Fibroblast of lung (primary cell): ENCODE measurements at places on chromosomes 3 and 15. TPM values are rescaled to one million over a fixed set of nuclear protein-coding genes. Genes with fewer than 3 reads are reported as not detected.
A peak's percentile ranks its signal among the peaks of the same experiment; 100 is the strongest.

DNA sequence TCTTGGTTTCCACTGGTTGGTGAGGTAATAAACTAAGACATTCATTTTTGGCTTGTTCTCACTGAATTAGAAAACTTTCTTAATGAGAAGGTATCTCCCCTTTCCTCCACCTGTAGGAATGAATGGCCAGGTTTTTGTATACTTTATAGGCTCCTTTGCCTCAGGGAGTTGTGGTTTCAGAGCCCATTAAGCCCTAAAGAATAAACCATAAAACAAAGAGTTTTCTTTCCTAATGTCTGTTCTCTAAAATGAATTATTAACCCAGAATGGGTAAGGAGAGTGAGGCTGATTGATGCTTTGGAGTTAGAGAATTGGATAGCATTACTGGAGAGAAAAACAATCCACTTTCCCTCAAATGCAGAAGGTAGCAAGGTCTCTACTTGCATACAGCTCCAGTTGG, 67.6 kb downstream of the TIGIT start:
- no peak overlapping the region for H3K27ac ChIP-seq
- peaks cover 8% of the 10 kb centered on the region for H3K4me1 ChIP-seq
- DNase-seq: no peak
- no peak overlapping the region for H3K4me3 ChIP-seq
- H3K27me3 ChIP-seq: no peaks in the 10 kb centered on the region

- no peak overlapping the region for H3K4me3 ChIP-seq
- H3K27me3 ChIP-seq: no peaks in the 10 kb centered on the region
- no peaks in the 10 kb centered on the region for H3K36me3 ChIP-seq
- DNase-seq: no peak
These were observed 454.1 kb downstream of the GRM7 start for GRCh38 chr3:7315037-7315436.

DNA sequence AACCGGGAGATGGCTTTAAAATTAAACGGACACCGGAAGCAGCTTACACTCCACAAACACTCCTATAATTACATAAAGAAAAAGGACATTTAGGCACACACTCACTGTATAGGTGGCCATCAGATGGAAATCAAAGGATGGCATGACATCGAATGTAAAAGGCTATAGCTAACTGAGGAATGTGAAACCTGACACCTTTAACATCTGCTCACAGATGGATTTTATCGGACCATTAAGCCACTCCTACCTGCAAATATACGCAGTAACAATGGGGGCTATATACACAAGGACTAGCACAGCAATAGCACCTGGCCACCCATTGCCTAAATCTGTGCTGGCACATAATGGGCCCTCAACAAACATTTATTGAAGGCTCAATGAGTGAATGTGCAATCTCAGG, 14.5 kb upstream of the RBSN start:
- no peak overlapping the region for H3K27ac ChIP-seq
- H3K27me3 ChIP-seq: peaks cover 2% of the 10 kb centered on the region
- no peaks in the 10 kb centered on the region for H3K36me3 ChIP-seq
- H3K4me3 ChIP-seq: no peak overlapping the region
- no peak for DNase-seq

DNA sequence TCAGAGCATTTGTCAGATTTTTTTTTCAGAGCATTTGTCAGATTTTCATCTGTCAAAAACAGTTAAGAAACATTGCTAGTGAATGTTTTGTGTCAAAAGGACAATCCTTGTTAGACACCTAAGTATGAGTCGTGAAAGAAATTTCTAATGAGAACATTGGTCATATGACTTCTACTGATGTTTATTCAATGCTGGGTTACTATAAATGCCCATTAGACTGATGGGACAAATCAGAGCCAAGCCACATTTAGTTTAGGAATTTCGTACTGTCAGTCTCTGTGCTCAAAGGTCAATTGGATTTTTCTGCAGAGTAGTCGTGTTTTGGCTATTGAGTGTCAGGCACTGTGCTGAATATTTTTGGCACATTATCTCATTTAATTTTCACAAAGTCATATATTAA, 31.6 kb downstream of the TSC22D2 start:
- peak overlapping the region; percentile 8 for H3K27ac ChIP-seq
- no peak overlapping the region for H3K4me3 ChIP-seq
- no peaks in the 10 kb centered on the region for H3K27me3 ChIP-seq
- H3K36me3 ChIP-seq: peaks cover 2% of the 10 kb centered on the region
- peak; percentile 39 for DNase-seq

GRCh38 chr15:75791337-75791713, 51.9 kb upstream of the UBE2Q2 start:
- no peak overlapping the region for H3K27ac ChIP-seq
- H3K4me3 ChIP-seq: no peak overlapping the region
- H3K36me3 ChIP-seq: no peaks in the 10 kb centered on the region
- H3K4me1 ChIP-seq: no peaks in the 10 kb centered on the region

DNA sequence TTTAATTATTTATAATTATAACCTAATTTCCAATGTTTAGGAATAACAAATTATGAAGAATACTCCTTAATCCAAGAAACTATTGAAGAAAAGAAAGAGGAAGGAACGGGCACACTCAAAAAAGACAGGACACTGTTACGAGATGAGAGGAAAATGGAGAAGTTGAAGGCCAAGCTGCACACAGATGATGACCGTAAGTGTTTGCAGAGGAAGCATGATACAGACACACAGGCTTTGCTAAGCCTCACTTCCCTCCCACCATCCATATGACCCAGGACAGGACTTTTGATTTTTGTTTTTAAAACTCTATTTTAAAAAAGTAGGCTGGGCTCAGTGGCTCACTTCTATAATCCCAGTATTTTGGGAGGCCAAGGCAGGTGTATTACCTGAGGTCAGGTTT, 389.4 kb upstream of the TPM1 start:
- no peak overlapping the region for H3K4me3 ChIP-seq
- no peaks in the 10 kb centered on the region for H3K4me1 ChIP-seq
- H3K27me3 ChIP-seq: no peaks in the 10 kb centered on the region

DNA sequence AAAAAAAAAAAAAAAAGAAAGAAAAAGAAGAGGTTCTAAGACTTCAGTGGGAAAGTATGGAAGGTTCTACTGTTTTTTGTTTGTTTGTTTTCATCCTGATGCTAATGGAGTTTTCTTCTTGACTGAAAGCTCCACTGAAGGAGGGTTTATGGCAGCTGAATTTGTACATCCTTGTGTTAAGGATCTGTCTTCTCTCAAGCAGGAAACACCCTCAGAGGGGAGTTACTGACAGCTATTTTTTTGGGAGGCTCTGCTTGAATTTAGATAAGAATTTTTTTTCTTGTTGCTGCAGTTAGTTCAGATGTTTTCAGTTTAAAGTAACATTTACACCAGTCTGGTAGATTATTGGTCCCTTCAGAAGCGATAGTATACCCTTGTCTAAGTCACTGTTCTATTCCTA, 325.3 kb downstream of the ROBO2 start:
- DNase-seq: no peak
- no peaks in the 10 kb centered on the region for H3K27me3 ChIP-seq
- no peak overlapping the region for H3K27ac ChIP-seq
- no peak overlapping the region for H3K4me3 ChIP-seq
- H3K4me1 ChIP-seq: no peaks in the 10 kb centered on the region

GRCh38 chr3:181510500-181510899, 201.2 kb upstream of the SOX2 start:
- H3K36me3 ChIP-seq: no peaks in the 10 kb centered on the region
- H3K27ac ChIP-seq: no peak overlapping the region
- no peaks in the 10 kb centered on the region for H3K27me3 ChIP-seq
- H3K4me3 ChIP-seq: no peak overlapping the region
- no peak for DNase-seq

DNA sequence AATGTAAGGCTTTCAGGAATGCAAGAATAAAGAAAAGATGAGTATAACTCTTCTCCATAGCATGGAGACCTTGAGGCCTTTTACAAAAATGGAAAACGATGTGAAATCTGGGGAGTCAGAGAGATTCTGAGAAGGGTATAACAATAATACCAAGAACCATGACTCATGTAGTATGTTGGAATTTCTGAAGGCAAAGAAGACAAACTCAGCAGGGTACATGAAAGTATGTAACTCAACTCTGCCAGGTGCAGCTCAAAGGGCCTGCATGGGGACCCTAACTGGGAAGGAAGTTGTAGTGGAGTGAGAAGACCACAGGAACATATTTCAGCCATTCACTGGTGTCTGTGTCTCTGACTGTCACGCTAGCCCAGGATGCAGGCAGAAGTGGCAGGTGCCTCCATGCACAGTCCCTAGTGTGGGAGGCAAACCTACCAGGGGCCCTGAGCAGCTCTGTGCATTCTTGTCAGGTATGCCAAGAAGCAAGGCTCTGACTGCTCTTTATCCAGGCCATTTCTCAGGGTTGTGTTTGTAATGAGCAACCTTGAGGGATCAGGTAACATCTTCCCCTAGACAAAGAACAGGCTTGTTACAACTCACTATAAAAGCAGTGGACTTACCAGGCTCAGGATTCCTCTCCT, 57.2 kb downstream of the GPR156 start:
- DNase-seq: no peak

GRCh38 chr3:100073714-100074307, 40.5 kb downstream of the FILIP1L start:
- H3K36me3 ChIP-seq: no peaks in the 10 kb centered on the region
- peak; percentile 91 for DNase-seq
- peaks cover 15% of the 10 kb centered on the region for H3K4me1 ChIP-seq
- H3K27me3 ChIP-seq: no peaks in the 10 kb centered on the region
- peak overlapping the region; percentile 1 for H3K4me3 ChIP-seq

- no peak overlapping the region for H3K27ac ChIP-seq
- DNase-seq: peak; percentile 98
- H3K36me3 ChIP-seq: no peaks in the 10 kb centered on the region
- peaks cover 13% of the 10 kb centered on the region for H3K4me1 ChIP-seq
- H3K27me3 ChIP-seq: peaks cover 15% of the 10 kb centered on the region
- no peak overlapping the region for H3K4me3 ChIP-seq
These were observed 1.3 kb upstream of the KLHL40 start for GRCh38 chr3:42683875-42684598.

DNA sequence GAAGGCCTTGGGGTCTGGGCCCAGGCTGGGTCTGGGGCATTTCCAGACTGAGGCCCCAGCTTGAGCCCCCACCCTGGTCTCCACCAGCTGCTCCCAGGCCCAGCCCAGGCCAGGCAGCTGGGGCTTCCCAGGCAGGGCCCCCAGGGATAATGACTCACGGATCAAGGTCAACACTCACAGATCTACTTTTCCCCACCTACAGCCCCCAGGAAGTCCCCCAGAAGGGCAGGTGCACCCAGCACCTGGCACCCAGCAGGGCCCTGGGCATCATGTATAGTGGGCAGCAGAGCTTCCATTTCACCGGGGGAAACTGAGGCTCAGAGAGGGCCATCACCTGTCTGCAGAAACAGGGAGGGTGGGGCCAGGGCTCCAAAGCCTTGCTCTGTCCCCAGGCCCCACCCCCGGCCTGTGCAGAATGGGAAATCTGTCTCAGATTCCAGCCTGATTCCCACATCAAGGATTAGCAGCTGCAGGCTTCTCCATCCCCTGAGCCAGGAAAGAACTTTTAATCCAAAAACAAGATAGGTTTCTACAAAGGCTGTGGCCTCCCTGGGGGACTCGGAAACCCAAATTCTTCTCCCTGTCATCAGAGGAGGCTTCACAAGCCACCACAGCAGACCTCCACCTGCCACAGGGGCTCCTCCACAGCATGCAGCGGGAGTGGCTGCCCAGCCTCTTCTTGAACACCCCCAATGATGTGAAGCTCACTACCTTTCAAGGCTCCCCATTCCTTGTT, 49.8 kb downstream of the IQSEC1 start:
- no peak for DNase-seq
- no peaks in the 10 kb centered on the region for H3K27me3 ChIP-seq
- no peak overlapping the region for H3K4me3 ChIP-seq
- peaks cover 19% of the 10 kb centered on the region for H3K4me1 ChIP-seq
- H3K27ac ChIP-seq: no peak overlapping the region

GRCh38 chr15:72781631-72782030, 1.9 kb downstream of the ADPGK start:
- no peaks in the 10 kb centered on the region for H3K36me3 ChIP-seq
- peak overlapping the region; percentile 85 for H3K4me3 ChIP-seq
- peaks cover 8% of the 10 kb centered on the region for H3K4me1 ChIP-seq
- no peak for DNase-seq
- H3K27me3 ChIP-seq: no peaks in the 10 kb centered on the region
- H3K27ac ChIP-seq: no peak overlapping the region

- no peaks in the 10 kb centered on the region for H3K36me3 ChIP-seq
- H3K4me3 ChIP-seq: no peak overlapping the region
- no peak for DNase-seq
These were observed 57.6 kb upstream of the ATP11B start for GRCh38 chr3:182735672-182736071.

- peaks cover 4% of the 10 kb centered on the region for H3K36me3 ChIP-seq
- H3K27me3 ChIP-seq: no peaks in the 10 kb centered on the region
- DNase-seq: no peak
- peaks cover 15% of the 10 kb centered on the region for H3K4me1 ChIP-seq
- H3K27ac ChIP-seq: peak overlapping the region; percentile 40
These were observed 274 bp downstream of the RRP9 start for GRCh38 chr3:51941463-51941797.

GRCh38 chr3:18351823-18352744, 73.1 kb downstream of the SATB1 start:
- no peaks in the 10 kb centered on the region for H3K27me3 ChIP-seq
- no peaks in the 10 kb centered on the region for H3K36me3 ChIP-seq
- no peaks in the 10 kb centered on the region for H3K4me1 ChIP-seq
- H3K4me3 ChIP-seq: no peak overlapping the region

- no peak overlapping the region for H3K4me3 ChIP-seq
- no peaks in the 10 kb centered on the region for H3K27me3 ChIP-seq
- DNase-seq: no peak
- no peaks in the 10 kb centered on the region for H3K4me1 ChIP-seq
These were observed 84.1 kb upstream of the LINGO1 start for GRCh38 chr15:77716632-77717332.

GRCh38 chr3:9403463-9403862, 6.0 kb downstream of the SETD5 start:
- DNase-seq: no peak
- peaks cover 11% of the 10 kb centered on the region for H3K4me1 ChIP-seq
- H3K4me3 ChIP-seq: no peak overlapping the region
- H3K36me3 ChIP-seq: no peaks in the 10 kb centered on the region
- H3K27me3 ChIP-seq: no peaks in the 10 kb centered on the region
- no peak overlapping the region for H3K27ac ChIP-seq

DNA sequence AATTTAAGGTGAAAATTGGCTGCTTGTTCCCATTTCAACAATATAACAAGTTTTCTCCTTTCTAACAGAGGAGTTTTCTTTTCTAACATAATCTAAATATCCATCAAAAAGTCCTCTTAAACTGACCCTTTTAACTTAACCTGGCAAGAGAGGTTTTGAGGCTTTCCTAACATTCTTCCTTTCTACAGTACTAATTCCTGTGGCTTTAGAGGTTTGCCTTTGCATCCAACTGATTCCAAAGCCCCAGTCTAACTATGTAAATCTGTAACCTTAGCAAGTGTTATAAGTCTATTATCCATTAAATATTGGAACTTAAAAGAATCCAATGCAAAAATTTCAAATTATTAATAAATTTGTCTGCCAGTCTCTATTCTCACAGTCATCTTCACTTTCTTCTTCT, 134.1 kb downstream of the ISL2 start:
- no peak overlapping the region for H3K4me3 ChIP-seq
- no peaks in the 10 kb centered on the region for H3K27me3 ChIP-seq
- H3K27ac ChIP-seq: no peak overlapping the region
- H3K36me3 ChIP-seq: no peaks in the 10 kb centered on the region
- no peaks in the 10 kb centered on the region for H3K4me1 ChIP-seq

The SLC15A2 gene
- 0.26 and 0.33 TPM in 2 replicates for total RNA-seq

The IGF2BP2 gene
- total RNA-seq: 26.2 and 46.1 TPM in 2 replicates

The CACNA2D2 gene
- under 0.01 TPM in 1 of 2 replicates, not detected in the other for total RNA-seq

The GNAT1 gene
- total RNA-seq: not detected in 2 replicates

The XXYLT1 gene
- total RNA-seq: 8.2 and 12.4 TPM in 2 replicates

The CLPX gene
- total RNA-seq: 36.2 and 42.1 TPM in 2 replicates

The SOX14 gene
- not detected in 2 replicates for total RNA-seq

The KBTBD8 gene
- 1.0 and 2.3 TPM in 2 replicates for total RNA-seq

The ASB7 gene
- 15.7 and 19.8 TPM in 2 replicates for total RNA-seq

The AMOTL2 gene
- total RNA-seq: 58.6 and 74.6 TPM in 2 replicates

The MNS1 gene
- total RNA-seq: 1.8 and 2.1 TPM in 2 replicates

The WDR93 gene
- under 0.01 and 0.17 TPM in 2 replicates for total RNA-seq

The MRAS gene
- 48.0 and 73.0 TPM in 2 replicates for total RNA-seq

The RHO gene
- total RNA-seq: not detected in 2 replicates
